Left ventricle myocardium superior (tissue), 1 donor: ENCODE measurements at places on chromosomes 16 and 17. TPM values are rescaled to one million over a fixed set of nuclear protein-coding genes. Genes with fewer than 3 reads are reported as not detected.
A peak's percentile ranks its signal among the peaks of the same experiment; 100 is the strongest.

The DNAJC7 gene
- total RNA-seq: 76.6 TPM

The EPX gene
- total RNA-seq: not detected

The PPY gene
- not detected for total RNA-seq

The CDH11 gene
- 7.3 TPM for total RNA-seq

The SEPTIN12 gene
- not detected for total RNA-seq

The MT3 gene
- total RNA-seq: 3.8 TPM

The KRTAP9-1 gene
- total RNA-seq: not detected

The MYL11 gene
- total RNA-seq: not detected

The DCXR gene
- 177 TPM for total RNA-seq

DNA sequence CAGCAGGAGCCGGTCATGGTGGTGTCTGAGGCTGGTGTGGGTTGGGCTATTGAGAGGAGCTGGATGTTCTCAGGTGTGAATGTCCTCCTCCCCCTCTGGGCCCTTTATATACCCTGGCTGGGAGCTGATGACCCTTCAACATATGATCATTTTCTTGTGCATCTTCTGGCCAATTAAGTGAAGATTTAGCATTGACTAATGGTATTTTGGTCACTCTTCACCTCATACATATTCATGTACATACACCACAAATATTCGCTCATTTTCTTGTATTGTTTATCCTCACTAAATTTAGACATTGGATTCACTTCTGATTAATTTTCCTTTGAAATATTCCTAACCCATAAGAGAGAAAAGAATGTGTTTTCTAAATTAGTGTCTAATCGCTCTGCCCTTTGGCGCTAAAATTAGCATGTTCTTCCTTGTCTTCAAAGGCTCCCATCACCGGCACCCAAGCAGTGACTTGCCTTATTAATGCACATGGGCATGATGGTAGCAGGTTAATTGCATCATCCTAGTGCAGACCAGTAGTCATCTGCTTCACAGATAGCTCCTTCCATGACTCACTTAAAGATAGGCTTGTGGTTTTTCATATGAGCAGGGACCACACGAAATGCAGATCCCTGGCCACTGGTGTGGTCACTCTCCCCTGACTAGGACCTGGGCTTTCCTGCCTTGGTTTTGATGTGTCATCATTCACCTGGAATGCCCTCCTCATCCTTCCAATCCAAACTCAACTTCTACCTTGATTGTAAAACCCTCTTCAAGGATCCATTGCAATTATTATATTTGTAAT is at the start of gene KRTAP2-4:
Gene KRTAP2-4 (minus strand): TSS at position 51 of the 796 bp plus-strand sequence. CDS start 34 bp downstream, at position 17.
- DNase-seq: no peak

GRCh38 chr17:38871247-38872015 is 1.6 kb downstream of the LASP1 start:
- peak; percentile 54 for DNase-seq

- no peak for DNase-seq
Measured at GRCh38 chr17:38598536-38598935, 7.2 kb downstream of the SRCIN1 start.

DNA sequence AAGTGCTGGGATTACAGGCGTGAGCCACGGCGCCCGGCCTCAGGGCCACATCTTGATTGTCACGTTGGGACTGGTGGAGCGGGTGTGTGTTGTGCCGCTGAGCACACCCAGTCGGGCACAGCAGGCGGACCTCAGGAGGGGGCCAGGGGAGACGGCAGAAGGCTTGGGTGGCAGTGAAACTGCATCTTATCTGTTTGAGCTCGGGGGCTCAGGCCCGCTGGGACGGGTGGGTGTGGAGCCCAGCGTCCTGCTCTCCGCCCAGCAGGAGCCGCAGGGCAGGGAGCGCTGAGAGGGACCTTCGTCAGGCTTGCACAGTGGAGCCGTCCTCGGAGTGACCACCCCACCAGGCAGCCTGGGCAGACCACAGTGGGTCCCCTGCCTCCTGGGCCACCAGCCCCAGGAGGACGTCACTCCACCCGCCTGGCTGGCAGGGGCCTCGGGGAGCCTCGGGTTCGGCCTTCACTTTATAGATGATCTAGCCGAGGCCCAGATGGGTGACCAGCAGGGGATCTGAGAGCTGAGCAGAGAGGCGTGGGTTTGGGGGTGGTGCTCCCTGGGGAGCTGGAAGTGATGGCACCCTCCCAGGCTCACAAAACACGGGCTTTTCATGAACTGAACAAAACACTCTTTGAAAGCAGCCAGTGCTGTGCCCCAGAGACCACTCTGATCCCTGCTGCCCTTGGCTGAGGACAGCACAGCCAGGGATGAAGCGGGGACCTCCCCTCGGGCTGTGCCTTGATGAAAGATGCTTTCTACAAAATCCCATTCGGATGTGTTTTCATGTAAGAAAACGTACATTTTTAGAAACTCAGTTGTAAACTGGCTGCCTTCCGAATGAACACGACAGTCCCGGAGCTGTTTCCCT is 181.1 kb downstream of the SEC14L1 start:
- no peak for DNase-seq

DNA sequence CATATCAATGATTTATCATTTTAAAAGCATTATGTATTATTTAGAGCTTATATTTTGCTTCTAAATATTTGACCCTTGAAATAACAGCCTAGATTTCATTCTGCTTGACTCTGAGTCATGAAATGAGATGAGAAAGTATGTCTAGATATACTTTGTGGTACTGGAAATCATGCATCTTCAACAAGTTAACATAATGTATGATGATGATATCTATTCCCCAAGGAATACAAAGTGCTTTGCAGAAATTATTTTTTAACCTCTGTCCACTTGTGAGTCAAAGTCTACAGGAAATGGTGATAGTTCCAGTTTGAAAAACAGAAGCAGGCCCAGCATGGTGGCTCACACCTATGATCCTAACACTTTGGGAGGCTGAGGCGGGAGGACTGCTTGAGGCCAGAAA is 36.1 kb downstream of the GOSR1 start:
- no peak for DNase-seq

- DNase-seq: peak; percentile 97
Measured at GRCh38 chr16:85321509-85322271, 209.4 kb upstream of the CIBAR2 start.

GRCh38 chr16:10738231-10739077 is 5.2 kb upstream of the NUBP1 start:
- peak; percentile 91 for DNase-seq

GRCh38 chr17:40937384-40937819 is at the start of gene KRT23:
KRT23 (minus strand) TSS chr17:40937646; CDS start chr17:40936603, 1,043 bp downstream.
- no peak for DNase-seq

DNA sequence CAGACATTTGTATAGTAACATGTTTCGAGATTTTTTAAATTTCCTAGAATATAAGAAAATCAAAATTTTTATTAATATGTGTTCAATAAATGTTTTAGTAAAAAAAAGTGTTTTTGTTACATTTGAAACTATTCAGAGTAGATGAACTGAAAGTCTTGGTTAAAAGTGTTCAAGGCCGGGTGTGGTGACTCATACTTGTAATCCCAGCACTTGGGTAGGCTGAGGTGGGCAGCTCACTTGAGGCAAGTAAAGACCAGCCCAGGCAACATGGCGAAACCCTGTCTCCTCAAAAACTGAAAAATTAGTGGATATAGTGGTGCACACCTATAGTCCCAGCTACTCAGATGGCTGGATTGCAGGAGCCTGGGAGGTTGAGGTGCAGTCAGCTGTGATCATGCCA is 16.8 kb upstream of the PHKG2 start:
- DNase-seq: no peak

DNA sequence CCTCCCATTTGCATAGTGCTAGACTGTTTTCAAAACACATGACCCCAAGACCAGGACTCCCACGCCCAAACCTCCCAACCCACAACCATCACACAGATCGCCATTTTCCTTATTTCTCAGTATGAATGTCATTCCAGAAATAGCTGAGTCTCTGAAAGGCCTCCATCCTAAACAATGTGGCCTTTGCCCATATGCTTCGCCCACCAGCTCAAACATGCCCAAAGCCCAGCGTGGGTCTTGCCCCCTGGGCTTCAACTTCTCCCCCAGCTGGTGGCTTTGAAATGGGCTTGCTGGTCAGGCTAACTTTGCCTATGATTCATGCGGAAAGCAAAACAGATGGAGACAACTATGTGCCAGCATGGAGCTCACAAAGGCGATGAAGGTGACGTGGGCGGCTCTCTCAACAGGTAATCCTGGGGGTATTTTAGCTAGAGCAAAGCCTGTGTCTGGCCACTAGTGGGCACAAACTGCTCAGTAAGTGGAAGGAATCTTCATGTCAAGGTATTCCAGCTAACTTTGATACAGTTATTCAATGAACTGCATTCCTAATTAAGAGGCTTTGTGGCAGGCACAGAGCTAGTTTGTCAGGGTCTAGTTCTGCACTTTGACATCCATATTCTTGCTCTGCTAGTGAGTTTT is 17.1 kb downstream of the PMP22 start:
- DNase-seq: no peak

- no peak for DNase-seq
Measured at GRCh38 chr17:2957631-2958286, 105.6 kb downstream of the OR1D5 start.

- DNase-seq: peak; percentile 55
Measured at GRCh38 chr16:68590201-68590994, 51.3 kb downstream of the ZFP90 start.

GRCh38 chr16:4032768-4033167 is 83.5 kb downstream of the ADCY9 start:
- DNase-seq: peak; percentile 50

DNA sequence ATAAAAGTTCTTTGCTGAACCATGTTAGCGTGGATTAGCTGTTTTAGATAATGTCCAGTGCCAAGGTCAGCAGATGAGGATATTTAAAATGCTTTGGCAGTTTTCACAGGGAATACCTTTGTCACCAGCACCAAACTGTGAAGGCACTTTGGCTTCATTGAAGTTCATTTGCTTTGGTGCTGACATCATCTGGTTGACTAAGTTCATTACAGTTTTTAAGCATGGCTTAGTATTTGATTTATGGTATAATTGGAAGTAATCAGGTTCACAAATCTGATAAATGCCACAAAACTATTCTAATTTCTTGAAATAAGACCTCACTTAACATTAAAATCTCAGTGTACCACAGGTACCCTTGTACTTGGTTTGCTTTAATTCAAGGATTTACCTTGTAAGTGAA is 4.3 kb downstream of the GID4 start:
- DNase-seq: no peak

DNA sequence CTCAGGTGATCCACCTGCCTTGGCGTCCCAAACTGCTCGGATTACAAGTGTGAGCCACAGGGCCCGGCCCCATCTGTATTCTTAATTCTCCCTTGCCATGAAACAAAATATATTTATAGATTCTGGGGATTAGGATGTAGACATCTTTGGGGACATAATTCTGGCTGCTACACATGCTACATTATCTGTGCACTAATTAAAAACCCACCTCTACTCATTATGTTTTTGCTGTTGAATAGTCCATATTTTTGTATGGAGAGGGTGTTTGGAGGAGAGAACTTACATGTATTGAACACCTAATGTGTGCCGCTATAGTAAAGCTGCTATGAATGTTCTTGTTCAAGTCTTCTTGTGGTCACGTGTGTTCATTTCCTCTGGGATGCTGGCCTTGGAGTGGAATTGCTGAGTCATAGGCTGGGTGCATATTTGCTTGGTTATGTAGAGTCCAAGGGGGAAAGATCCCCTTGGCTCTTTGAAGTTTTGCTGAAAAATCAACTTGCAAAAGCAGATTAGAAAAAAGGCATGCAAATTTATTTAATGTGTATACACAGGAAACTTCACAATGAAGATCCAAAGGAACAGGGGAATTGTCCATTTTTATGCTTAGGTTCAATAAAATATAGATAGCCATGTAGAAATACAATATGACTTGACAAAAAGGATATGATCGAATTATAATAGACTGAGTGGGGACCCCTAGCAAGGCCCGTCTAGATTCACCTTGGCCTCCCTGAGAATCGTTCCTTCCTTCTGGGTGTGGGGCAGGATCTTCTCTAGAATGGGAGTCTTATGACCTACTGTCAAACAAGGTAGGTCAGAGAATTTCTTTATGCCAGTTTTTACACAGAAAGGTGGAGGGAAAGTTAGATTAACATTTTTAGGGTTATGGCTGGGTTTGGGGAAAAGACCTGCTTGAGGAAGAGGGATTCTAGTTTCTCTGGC is 42.1 kb upstream of the GPRC5B start:
- no peak for DNase-seq
